ENCODE measurements at places on chromosomes 11 and 22.

- no peak for DNase-seq
These were observed 7.8 kb downstream of the FTH1 start for GRCh38 chr11:61959678-61960077.

- DNase-seq = no peak
These were observed 3.2 kb downstream of the FUT4 start for GRCh38 chr11:94546886-94547285.

DNA sequence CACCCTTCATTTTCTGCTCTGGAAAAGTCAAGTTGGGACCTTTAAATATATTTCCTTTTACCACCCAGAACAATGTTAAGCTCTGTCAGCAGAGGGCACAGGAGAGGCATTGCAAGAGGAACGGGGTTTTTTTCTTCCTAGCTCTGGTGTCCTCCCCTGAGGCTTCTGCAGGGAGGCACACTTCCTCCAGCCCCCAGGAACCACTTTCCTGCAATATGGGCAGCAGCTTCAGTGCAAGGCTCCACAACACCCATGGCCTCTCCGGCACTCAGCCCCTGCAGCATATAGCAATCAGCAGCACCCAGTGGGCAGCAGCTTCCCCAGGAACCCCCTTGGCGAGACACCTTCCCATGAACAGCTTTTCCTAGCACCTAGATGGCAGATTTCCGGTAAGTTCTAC lies 101.4 kb downstream of the SYT9 start:
- DNase-seq = peak; percentile 12

DNA sequence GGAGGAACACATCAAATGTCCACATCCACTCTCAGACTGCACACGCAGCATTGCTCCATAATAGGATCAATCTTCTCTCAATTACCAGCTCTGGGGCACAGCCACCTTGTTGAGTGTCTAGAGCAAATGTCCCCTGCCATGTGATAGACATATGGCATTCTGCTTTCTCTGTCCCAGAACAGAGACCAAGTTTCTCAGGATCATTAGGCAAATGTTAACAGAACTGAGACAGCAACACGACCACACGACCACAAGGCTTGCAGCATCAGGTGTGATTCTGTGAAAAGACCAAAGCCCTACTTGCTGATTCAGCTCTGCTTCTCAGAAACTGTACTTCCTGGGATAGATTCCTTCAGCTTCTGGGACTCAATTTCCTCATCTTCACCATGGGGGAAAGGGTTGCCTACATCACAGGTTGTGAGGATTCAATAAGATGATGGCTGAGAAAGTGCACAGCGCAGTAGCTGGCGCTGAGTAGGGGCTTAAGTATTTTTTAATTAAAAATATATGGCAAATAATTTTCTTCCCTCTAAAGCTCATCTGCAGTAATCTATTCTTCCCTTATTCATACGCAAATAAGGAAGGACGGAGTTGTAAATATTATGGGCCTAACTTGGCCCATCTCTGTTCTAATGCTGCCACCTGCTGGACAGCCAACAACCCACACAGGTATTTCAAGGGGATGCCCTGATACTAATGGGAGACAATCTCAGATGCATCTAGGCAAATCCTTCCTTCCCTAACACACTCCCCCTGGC lies 54.3 kb upstream of the USP47 start:
- DNase-seq = peak; percentile 70

DNA sequence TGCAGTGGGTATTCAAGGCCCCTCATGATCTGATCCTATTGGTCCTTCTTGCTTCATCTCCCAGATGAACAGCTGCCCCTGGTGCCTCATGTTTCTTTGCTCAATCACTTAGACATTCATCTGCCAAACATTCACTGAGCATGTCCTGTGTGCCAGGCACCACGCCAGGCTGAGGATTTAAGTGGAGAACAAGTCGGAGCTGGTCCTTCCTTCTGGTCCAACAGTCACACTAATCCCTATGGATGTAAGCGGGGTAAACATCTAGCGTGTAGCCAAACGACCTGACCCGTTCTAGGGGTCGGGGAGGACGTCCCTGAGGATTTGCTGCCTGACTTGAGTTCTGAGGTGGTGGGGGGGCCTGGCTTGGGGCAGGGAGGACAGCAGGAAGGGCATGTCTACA lies 21.9 kb downstream of the ZMAT5 start:
- DNase-seq = no peak

DNA sequence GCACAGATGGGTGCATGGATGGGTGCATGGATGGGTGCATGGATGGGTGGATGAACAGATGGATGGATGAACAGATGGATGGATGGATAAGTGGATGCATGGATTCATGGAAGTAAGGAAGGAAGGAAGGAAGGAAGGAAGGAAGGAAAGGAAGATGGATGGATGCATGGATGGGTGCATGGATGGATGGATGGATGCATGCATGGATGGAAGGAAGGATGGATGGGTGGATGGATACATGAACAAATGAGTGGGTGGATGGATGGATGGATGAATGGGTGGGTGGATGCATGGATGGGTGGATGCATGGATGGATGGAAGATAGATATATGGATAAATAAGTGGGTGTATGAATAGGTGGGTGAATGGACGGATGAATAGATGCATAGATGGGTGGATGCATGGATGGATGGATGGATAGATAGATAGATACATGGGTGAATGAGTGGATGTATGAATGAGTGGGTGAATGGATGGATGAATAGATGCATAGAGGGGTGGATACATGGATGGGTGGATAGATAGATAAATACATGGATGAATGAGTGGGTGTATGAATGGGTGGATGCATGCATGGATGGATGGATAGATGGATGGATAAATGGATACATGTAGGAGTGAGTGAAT lies 32.5 kb downstream of the IGF2 start:
- DNase-seq = no peak

DNA sequence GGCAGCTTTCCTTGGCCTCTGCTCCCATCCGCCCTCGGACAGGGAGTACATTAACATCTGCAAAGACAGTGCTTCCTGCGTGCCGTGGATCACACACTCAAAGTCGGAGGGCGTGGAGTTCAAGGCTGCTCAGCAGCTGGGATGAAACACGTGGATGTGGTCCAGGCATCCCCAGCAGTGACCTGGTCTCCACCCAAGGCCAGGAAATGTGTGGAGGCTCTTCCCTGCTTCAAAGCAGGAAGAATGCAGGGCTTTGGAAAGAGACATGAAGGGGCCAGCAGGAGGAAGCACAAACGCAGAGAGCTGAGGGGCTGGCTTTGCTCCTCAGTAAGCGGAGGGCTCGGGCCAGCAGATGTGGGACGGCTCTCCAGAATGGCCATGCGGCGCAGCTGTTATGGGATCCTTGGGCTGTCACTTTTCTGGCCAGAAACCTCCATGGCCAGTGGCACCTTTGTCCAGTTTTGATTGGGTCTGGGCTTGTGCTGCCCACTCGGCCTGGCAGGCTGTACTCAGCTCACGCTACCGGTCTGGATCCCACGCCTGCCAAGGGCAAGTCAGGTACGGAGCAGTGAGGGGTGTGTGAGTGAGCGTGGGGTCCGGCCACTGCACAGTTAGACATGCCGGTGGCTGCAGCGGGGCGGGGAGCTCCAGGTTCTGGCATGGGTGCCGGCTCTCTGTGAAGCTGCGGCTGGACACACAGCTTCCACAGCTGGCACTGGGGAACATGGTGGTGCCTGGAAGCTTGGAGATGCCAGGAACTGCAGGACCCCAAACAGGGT lies 438.0 kb downstream of the TBC1D22A start:
- DNase-seq = no peak

GRCh38 chr22:47408409-47408808 lies 646.0 kb downstream of the TBC1D22A start:
- no peak for DNase-seq

DNA sequence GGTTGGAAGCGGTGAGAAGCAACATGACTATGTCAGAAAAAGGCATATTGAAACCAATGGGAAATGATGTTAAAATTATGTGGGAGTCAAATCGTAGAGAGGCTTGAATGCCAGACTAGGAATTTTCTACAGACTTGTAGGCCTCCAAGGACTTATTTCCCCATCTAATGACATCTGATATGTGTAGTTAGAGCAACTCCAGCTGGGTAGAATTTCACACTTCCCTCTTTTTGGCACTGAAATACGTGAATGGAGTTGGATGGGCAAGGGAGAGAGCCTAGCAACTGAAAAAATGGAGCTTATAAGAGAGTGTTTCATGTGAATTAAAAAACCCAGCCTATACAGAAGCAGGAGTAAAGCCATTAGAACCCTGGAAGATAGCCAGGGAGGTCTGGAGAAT lies 304.2 kb downstream of the INSC start:
- no peak for DNase-seq

GRCh38 chr11:95308512-95309035 lies 77.6 kb upstream of the SESN3 start:
- DNase-seq = no peak

- DNase-seq = no peak
These were observed 24.1 kb upstream of the CCDC89 start for GRCh38 chr11:85709941-85710702.

- DNase-seq = no peak
These were observed 12.4 kb downstream of the CRY2 start for GRCh38 chr11:45859661-45860140.

DNA sequence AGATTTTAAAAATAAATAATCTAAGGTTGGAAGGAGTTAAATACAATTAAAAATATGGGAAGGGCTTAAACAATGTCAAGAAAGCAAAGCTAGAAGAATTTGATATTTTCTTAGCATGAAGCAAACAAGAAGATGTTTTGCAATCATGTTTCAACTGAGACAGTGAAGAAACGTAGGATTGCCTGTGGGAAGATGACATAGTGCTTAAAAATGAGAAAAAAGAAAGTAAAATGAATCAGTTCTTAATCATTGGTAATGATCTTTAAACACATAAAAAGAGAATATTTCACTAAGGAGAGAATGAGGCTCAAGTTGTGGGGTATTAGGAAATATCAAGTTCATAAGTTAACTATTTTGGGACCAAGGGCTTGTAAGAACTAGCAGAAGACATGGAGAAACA lies 855.0 kb downstream of the METTL15 start:
- no peak for DNase-seq

GRCh38 chr22:19715188-19715930 lies 1.1 kb downstream of the SEPTIN5 start:
- no peak for DNase-seq

DNA sequence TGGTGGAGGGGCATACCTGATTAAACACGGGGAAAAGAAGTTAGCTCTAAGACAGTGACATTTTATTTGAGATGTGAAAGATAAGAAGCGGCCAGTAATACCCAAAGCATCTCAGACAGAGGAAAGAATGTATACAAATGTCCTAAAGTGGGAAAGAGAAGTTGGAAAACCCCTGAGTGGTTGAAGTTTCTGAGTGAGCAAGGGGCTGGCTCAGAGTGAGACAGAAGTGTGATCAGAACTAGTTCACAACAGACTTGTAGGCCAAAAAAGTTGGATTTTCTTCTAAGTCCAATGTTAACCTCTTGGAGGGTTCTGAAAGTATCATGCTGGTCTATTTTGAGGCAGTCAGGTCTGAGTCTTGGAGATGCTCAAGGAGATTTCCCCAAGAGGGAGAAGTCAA lies 608.7 kb downstream of the SOX6 start:
- DNase-seq = no peak

DNA sequence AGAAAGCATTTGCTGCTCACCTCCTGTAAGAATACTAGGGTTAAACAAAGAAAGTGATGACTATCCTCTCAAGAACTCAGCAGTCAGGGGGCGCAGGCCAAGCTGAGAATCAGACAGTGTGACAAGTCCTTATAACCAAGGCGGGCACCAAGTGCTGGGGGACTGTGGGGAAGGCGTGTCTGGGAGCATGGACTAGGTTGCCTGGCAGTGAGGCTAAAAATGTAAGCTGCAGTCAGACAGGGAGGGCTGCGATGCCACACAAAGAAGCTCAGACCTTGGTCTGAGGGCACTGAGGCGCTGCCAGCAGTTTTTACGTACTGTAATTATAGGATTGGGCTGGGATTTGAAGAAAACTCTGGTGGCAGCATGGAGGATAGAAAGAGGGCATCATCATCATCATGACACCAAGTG lies 73.7 kb downstream of the FLI1 start:
- no peak for DNase-seq

GRCh38 chr22:37019309-37020191 lies at the start of the genes MPST and TST:
TSS of gene MPST (plus strand) at chr22:37019742. CDS start at chr22:37019837, 95 bp downstream.
TSS of gene TST (minus strand) at chr22:37019447. CDS start at chr22:37018732, 715 bp downstream.
- DNase-seq = peak; percentile 40

- DNase-seq = no peak
These were observed 2.0 kb upstream of the OR51S1 start for GRCh38 chr11:4851033-4851432.

DNA sequence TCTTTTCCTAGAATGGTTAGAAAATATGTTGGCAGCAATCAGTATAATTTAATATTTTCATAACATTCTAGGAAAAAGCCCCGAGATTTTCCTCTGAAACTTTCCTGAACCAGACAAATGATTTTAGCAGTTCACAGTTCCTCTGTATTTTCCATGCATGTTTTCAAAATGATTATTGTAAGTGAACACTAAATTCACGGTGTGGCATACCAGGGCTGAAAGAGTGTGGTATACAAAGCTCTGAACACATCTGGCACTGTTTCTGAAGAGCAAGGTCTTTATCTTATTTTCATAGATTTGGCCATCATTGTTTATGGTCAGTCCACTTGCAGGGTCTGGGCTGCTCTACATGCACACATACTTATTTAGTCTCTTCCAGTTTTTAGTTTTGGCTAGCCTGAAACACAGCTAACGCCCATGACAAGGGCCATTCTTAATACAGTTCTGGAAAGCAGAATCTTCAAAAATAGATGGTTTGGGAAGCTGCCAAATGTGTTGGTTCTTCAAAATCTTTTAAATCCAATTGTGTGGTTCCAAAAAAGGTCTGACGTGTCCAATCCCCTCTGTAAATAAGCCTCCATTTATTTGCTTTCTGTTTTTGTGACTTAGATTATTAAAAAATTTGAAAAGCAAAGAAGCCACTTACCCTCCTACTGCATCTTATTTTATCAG lies 7.9 kb upstream of the GAB2 start:
- no peak for DNase-seq

- DNase-seq = no peak
These were observed 16.2 kb upstream of the ME3 start for GRCh38 chr11:86688398-86689179.

DNA sequence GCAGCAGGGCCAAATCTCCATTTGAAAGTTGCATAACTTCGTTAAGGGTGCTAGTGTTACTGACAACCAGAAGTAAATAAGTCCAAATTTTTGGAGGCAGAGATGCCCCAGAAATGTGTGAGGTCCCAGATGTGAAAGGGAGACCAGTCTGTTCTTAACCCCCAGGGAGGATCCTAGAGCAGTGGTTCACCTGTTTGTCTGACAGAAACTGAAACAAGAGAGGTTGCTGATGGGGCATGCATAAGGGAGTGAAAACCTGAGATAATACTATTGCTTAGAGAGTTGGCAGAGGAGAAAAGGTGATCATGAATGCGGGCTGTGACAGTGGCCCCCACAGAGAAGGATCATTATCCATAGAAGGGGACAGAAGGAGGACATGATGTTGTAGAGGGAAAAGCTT lies 3.8 kb downstream of the CBLIF start:
- no peak for DNase-seq

- DNase-seq = no peak
These were observed 206.9 kb downstream of the CADM1 start for GRCh38 chr11:115297330-115297729.

GRCh38 chr22:38623351-38623750 lies 32.8 kb downstream of the FAM227A start:
- no peak for DNase-seq
